Ascending aorta (tissue), 2 donors: ENCODE measurements at places on chromosomes 16 and 17. TPM values are rescaled to one million over a fixed set of nuclear protein-coding genes. Genes with fewer than 3 reads are reported as not detected.

The PRDM7 gene
- total RNA-seq, result not detected

DNA sequence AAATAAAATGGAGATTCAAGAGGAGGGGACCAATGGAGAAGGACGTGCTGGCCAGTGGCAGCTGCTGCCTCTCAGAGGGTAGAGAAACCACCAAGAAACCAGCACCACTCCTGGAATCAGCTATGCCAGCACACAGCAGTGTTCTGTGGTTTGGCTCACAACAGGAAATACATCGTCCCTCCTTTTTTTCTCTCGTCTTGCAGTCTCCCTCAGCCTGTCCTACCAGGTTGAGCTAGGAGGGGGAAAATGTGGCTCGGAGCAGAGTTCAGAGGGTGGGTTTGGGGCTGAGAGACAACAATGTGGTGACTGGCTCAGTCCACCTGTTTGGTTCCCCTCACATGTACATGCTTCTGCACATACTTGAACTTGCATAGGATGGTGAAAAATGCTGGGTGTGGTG lies 19.9 kb upstream of the SLC16A5 start:
- DNase-seq, result no peak

The VAT1L gene
- total RNA-seq, result 12.6 TPM

- no peak for DNase-seq
These were observed 6.2 kb downstream of the TAF1C start for GRCh38 chr16:84180519-84181140.

DNA sequence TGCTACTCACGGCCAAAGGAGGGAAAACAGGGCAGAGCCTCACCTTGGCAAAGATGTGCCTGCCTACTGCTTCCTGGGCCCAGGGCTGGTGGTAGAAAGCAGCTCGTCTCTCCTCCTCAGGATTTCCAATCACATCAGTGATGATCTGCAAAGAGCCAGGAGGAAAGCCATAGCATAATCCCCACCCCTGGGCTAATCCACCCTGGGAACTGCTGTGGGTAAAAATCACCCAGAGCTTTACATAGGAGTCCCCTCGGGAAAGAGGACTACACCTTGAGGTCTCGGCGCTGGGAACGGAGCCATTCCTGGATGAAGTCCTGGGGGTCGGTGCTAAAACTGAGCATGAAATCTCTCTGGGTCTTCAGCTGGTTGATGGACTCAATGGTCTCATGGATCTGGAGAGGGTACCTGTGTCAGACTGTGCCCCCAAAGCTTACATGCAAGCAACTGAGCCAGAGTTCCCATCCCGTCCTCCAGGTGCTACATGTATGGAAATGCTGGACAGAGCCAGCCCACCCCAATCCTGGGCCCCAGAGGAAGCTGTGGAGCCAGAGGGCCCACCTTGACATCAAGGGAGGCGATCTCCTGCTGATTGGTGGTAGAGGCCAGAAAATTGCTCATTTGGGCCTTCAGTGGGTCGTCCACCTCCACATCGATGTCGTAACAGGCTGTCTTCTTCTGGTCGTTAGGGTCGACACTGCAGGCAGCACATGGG lies 5.7 kb upstream of the FTSJ3 start:
- DNase-seq, result no peak

DNA sequence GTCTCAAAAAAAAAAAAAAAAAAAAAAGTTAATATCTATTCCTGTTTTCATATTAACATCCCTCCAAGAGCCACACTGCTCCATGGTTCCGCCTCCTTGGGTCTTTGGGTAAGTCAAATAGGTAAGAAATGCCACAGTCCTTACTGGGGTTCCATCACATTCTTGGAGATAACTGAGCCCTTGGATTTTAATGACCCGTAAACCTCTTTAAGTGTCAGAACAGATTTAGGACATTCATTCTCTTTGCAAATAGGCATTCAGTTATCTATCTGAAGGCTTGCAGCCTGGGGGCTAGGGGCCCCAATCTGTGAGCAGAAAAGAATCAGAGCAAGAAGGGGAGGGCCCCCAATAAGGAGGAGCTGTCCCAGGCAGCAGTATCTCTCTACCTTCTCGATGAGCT lies 28.0 kb downstream of the MYH13 start:
- no peak for DNase-seq

- DNase-seq, result no peak
These were observed 87.8 kb upstream of the IRX5 start for GRCh38 chr16:54842743-54843423.

DNA sequence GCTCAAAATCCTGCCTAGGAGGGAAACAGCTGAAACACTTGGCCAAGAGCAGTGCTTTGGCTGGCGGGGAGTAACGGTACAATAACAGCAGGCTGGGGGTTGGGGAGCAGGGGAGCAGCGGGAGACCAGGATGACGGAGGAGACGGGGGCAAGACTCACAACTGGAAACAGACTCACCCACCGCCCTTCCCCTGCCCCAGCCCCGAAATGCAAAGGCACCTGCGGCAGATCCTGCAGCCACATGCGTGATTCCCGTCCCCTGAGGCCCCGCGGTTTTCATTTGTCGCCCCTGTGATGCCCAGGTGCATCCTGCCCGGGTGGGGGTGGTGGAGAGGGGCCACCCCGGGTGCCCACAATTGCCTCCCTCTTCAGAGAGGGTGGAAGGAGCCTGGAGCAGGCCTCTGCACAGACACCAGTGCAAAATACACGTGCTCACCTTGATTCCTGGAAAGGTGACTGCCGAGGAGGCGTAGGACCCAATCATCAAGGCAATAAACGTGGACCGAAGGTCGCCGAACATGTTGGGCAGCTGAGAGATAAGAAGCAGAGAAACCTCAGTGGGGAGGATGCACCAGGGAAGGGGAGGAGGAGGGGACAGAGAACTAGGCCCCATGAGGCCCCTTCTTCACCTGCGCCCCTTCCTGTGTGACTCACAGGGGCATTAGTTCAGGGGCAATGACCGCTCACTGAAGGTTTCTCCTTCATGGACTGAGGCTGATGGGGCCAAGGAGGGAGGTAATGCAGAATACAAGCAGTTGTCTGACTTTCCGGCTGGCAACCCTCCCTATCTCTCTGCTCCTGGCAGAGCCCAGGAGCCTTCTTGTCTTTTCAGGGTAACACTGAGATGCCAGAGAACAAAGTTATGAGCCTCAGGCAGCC lies 30.4 kb upstream of the PITPNA start:
- no peak for DNase-seq

DNA sequence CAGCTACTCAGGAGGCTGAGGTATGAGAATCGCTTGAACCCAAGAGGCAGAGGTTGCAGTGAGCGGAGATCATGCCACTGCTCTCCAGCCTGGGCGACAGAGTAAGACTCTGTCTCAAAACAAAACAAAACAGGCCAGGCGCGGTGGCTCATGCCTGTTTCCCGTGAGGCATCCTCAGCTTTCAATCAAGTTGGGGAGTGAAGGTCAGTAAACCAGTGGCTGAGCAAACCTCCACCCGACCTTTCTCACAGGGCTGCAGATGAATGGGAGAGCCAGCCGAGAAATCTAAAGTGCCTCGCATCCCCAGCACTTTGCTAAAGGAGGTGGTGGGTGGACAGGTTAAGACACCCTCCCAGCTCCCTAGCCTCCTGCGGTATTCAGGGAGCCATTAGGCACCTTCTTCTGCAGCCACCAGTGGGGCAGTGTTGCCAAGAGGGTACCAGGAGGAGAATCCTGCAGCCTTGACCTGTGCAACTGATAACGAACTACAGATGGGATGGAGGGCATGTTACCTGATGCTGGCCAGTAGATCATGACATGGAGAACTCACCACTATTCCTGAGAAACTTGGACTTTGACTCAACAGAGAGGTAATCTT lies 59.0 kb downstream of the KPNA2 start:
- no peak for DNase-seq

DNA sequence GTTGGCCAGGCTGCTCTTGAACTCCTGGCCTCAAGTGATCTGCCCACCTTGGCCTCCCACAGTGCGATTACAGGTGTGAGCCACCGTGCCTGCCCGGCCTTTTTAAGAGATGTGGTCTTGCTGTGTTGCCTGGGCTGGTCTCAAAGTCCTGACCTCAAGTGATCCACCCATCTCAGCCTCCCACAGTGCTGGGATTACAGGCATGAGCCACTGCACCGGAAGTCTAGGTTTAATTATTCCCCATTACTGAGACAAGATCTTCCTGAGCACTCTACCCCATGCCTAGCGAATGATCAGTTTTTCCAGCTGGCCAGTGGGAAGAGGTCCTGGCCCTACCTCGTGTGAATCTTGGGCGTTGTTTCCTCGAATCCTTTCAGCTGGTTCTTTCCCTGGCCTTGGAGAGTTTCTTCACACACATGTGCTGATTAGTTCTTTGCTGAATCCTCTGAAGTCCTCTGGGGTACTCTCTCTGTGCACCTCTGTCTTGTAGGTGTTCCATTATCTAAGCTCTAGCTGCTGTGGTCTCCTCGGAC lies 18.9 kb downstream of the C16orf54 start:
- no peak for DNase-seq

The RNF222 gene
- not detected for total RNA-seq

The DYNLL2 gene
- total RNA-seq, result 15.3 TPM

- no peak for DNase-seq
These were observed 3.0 kb downstream of the ICAM2 start for GRCh38 chr17:64017381-64017980.

- DNase-seq, result no peak
These were observed 277.1 kb downstream of the CEP112 start for GRCh38 chr17:65914784-65915342.

DNA sequence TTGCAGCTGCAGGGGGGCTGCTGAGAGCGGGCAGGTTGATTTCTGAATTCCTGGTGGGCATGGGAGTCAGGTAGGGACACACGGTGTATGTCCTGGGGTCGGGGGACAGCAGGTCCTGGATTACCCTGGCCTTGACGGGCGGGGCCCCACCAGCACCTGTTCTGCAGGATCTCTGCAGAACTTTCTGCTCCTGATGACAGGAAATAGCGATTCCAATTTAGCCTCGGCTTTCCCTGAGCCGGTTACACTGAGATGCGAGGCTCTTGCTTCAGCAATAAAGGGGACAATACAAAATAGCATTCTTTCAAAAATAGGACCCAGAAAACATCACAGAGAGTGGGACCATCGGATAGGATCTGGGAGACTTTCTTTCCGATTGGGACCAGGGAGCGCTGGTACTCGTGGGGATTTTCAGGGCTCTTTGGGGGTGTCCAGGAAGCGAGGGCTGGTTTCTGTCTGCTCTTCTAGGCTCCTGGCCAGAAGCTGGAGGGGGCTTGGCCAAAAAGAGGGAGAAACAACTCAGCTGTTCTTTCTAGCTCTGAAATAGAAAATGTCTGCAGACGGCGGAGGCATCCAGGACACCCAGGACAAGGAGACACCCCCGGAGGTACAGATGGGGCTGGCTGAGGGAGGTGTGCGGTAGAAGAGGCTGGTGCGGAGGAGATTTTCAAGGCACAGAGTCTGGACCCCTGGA lies 642 bp downstream of the ZNF205 start:
- no peak for DNase-seq

DNA sequence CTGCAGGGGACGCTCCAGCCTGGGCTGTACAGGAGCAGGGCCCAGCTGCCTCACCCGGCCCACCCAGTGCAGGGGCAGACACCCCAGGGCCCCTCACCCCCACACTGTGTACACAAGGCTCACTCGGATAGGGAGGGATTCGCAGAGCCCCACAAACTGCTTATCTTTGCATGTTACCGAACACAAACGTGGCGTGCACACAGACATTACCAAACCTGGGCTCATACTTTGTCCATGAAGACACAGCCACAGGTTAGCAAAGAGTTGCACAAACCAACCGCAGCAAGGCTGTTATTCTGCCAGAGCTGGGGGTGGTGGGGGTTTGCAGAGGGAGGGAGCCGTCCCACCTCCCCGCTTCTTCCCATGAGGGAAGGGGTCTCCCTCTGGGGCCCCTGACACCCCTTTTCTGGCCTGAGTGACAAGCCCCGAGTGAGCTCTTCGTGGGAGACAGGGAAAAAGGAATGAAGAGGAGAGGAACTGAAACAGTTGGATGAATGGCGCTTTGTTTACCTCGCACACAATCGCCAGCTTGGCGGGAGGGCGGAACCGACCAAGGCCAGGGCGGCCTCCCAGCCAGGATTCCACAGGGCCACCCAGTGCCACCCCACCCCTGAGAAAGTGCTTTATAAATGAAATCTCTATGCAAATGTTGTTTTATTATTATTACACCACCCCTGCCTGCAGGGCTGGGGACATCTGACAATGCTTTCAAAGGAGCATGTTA lies 434 bp upstream of the CPSF4L start:
- no peak for DNase-seq

DNA sequence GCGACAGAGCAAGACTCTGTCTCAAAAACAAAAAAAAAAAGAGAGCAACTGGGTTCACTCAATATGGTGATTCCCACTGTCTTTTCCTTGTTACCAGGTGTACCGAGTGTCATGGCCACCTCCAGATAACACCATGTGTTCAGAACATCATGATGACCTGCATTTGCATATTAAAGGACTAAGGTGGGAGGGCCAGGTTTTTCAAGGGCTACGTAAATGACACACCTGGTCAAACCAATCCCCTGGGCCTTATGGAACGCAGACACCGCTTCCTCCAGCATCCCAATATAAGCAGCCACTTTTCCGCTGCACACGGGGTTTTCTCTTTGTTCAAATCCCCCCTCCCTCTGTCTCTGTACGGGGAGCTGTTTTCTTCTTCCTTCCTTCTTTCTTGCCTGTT lies 29.3 kb downstream of the WSCD1 start:
- DNase-seq, result no peak

DNA sequence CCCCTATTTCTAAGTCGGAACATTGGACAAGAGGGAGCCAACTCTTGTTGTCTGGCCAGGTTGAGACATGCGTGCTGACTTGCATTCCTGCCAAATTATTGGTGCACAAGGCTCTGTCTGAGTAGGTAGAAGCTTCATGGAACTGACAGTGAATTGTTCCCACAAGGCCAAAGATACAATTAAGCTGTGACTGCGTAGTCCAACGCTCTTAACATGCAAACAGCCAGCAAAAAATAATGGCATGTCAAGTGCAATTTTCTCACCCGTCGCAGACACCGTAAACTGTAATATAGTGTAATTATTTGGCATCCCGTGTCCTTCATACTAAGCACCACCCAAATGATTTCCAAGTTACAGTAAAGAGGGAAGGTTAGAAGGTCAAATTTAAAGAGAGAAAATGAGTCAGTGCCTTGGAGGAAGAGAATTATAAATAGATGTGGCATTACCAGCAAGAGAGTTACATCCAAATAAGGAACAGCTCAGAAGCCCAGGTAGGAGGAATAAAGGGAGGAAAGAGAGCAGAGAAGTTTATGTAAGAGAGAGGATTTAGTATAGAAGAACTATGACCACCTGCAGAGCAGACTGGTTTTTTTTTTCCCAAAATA lies 21.8 kb downstream of the CDH8 start:
- DNase-seq, result no peak
